IMR-90 (cell line): ENCODE measurements at places on chromosomes 5 and 9. TPM values are rescaled to one million over a fixed set of nuclear protein-coding genes. Genes with fewer than 3 reads are reported as not detected.

Gene SPINK14
- total RNA-seq, result not detected in 2 replicates

GRCh38 chr9:98254228-98255060 is 1.0 kb downstream of the TBC1D2 start:
- peaks cover 7% of the 10 kb centered on the region; the same call in 1 of the 2 replicates for H3K36me3 ChIP-seq
- no peak for DNase-seq
- H3K4me3 ChIP-seq, result peak overlapping the region; percentile 72
- H3K27me3 ChIP-seq, result no peaks in the 10 kb centered on the region

GRCh38 chr5:151042453-151043093 is 22.2 kb downstream of the GPX3 start:
- no peak for DNase-seq
- H3K4me3 ChIP-seq, result no peak overlapping the region
- H3K27ac ChIP-seq, result no peak overlapping the region
- no peaks in the 10 kb centered on the region for H3K27me3 ChIP-seq
- H3K4me1 ChIP-seq, result peaks cover 26% of the 10 kb centered on the region

Gene TNFSF8
- total RNA-seq, result not detected in 2 replicates

Gene RHOBTB3
- 356 and 447 TPM in 2 replicates for total RNA-seq

DNA sequence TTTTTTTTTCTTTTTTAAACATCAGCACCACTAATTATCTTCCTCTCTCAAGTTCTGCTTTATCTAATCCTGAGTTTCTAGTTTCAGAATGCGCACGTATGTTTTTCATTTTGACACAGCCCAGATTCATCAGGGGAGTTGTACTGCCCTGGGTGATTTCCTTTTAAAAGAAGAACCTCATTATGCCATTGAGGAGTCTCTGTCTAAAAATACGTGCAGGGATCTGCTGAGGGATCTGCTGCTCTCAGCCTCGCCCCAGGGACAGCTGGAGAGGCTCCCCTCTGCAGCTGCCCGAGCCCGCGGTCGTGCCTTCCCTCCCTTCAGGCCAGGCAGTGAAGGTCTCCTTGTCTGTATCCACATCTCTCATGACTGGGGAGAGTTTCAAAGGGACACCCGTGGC is 273.1 kb downstream of the ARHGEF28 start:
- H3K27ac ChIP-seq, result no peak overlapping the region
- no peak overlapping the region for H3K4me3 ChIP-seq
- DNase-seq, result no peak
- no peaks in the 10 kb centered on the region for H3K36me3 ChIP-seq
- no peaks in the 10 kb centered on the region for H3K27me3 ChIP-seq

GRCh38 chr5:75993183-75993582 is 90.0 kb upstream of the SV2C start:
- H3K4me3 ChIP-seq, result no peak overlapping the region
- no peaks in the 10 kb centered on the region for H3K27me3 ChIP-seq
- H3K27ac ChIP-seq, result no peak overlapping the region
- DNase-seq, result no peak
- no peaks in the 10 kb centered on the region for H3K4me1 ChIP-seq

Gene ARHGEF37
- total RNA-seq, result 0.28 and 0.54 TPM in 2 replicates

Gene ARL10
- total RNA-seq, result 3.6 and 4.4 TPM in 2 replicates
